ENCODE measurements at places on chromosomes 2 and 18.

- peak; percentile 21 for DNase-seq
Observed at GRCh38 chr2:200177971-200178911, 128.3 kb upstream of the SPATS2L start.

- DNase-seq, result no peak
Observed at GRCh38 chr18:51617167-51617566, 419.7 kb upstream of the MEX3C start.

GRCh38 chr2:218125626-218126080 is at the start of gene CXCR2:
Gene CXCR2, plus strand, starts transcription at chr2:218126028. Its CDS starts 8,774 bp downstream, at chr2:218134802.
- no peak for DNase-seq

- DNase-seq, result peak; percentile 11
Observed at GRCh38 chr2:138390316-138390945, 111.1 kb upstream of the SPOPL start.

DNA sequence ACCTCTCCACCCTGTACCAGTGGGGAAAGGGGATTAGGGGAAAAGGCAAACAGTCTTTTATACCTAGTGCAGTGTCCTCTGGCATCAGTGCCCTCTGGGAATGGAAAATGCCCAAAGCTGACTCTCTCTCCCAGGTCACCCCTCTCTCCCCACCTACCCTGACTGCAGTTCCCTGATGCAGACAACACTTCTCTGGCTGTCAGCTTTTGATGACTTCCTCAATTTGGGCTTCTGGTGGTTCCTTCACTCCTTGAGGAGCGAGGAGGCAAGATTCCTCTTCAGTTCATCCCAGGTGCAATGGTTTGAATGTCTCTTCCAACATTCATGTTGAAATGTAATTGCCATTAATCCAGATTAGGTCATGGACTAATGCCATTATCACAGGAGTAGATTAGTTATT is 19.7 kb upstream of the PPM1B start:
- DNase-seq, result no peak

GRCh38 chr2:109188898-109189297 is 59.9 kb downstream of the SH3RF3 start:
- DNase-seq, result no peak

- DNase-seq, result no peak
Observed at GRCh38 chr2:216651351-216651881, 18.2 kb downstream of the IGFBP2 start.

GRCh38 chr2:33108483-33109443 is 162.0 kb downstream of the LTBP1 start:
- DNase-seq, result no peak

DNA sequence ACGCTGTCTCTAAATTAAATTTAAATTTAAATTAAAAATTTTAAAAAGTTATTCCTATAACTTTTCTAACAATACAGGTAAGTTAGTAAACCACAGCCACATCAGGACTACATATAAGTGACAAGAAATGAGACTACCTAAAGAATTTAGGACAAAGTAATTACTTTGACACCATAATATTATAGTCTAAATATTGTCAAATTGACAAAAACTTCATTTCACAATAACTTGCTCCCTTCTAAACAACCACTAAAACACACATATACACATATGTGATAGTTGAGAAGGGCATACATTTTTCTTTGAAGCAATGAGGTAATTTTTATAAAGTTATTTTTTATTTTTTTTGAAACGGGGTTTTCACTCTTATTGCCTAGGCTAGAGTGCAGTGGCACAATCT is 31.6 kb downstream of the FAM161A start:
- no peak for DNase-seq

- DNase-seq, result peak; percentile 66
Observed at GRCh38 chr18:24075767-24076597, 61.4 kb downstream of the TTC39C start.

DNA sequence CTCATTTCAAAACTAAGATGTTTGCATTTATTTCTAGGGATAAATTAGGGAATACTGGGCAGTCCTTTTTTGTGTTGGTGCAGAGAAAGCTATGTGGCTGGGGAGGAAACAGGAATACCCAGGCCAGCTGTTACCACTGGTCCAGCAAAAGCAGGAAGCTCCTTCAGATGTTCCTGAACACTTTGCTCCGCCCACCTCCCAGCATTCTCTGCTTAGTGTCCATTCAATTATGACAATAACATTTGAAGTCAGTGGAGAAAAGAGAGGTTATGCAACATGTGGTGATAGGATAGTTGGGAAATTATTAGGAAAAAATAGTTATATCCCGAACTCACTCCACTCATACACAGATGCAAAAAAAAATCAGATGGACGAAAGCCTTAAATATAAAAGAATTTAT is 22.1 kb upstream of the ARPC2 start:
- DNase-seq, result no peak

- no peak for DNase-seq
Observed at GRCh38 chr2:235640926-235641723, 147.3 kb downstream of the AGAP1 start.

GRCh38 chr2:108382196-108382595 is 4.4 kb downstream of the SULT1C4 start:
- DNase-seq, result no peak

DNA sequence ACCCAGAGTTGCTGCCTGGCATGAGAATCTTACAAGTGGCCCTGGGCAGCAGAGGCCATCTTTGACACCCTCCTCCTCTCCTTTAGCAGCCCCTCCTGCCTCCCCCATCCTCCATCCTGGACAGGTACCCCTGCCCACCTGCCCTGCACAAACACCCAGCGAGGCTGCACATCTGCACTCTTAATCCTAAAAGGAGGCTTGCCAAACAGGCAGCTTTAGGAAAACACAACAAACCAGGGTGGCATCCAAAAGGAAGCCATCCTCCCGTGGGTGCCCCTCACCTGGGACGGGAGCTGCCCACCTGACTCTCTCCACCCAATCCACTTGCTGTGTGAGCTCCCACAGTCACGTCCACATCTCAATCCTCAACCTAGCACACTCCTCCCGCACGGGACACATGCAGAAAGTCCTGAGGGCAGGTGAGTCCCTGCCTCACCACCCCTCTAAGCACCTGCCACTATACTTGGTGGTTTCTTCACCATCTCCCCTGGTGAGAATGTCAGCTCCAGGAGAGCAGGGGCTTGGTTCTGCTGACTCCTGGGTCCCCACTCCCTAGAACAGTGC is 5.8 kb downstream of the BIN1 start:
- no peak for DNase-seq

DNA sequence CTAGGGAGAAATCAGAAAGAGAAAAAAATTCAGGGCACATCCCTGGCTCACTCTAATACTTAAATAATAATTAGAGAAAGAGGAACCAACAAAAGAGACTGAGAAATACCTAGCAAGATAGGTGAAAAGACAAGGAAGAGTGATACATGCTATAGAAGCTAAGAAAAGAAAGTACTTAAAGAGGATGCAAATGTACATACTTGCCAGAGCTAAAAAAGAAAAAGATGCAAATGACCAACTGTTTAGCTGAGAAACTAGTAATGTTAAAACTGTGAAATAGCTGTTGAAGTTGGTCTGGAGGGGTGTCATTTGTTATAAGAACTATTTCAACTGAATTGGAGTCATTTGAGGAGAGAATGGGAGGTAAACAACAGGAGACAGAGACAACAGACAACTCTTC is 412.2 kb downstream of the SPAG16 start:
- no peak for DNase-seq

DNA sequence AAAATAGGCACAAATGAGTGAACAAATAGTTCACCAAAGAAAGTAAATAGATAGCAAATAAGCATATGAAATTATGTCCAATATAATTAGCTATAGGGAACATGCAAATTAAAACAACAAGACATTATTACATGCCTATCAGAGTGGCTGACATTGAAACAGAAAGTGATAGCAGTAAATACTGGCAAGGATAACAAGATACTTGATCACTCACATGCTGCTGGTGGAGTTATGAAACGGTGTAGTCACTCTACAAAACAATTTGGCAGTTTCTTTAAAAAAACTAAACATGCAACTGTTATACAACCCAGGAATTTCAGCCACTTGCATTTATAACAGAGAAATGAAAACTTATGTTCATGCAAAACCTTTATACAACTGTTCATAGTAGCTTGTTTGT is 439.2 kb upstream of the ACVR2A start:
- DNase-seq, result no peak

- DNase-seq, result no peak
Observed at GRCh38 chr2:1081451-1082225, 131.0 kb downstream of the SNTG2 start.

GRCh38 chr2:219416938-219417337 is 1.2 kb upstream of the DES start:
- DNase-seq, result no peak

DNA sequence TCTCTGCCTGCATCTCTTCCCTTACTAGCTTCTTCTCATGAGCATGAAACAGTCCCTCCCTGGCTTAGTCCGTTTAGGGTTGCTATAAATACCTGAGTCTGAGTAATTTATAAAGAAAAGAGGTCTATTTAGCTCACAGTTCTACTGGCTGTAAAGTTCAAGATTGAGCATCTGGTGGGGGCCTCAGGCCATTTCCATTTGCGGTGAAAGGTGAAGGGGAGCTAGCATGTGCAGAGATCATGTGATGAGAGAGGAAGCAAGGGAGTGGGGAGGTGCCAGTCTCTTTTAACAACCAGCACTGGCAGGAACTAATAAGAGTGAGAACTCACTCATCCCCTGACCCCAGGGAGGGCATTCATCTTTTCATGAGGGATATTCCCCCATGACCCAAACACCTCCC is 26.8 kb downstream of the RHBDD1 start:
- DNase-seq, result no peak

DNA sequence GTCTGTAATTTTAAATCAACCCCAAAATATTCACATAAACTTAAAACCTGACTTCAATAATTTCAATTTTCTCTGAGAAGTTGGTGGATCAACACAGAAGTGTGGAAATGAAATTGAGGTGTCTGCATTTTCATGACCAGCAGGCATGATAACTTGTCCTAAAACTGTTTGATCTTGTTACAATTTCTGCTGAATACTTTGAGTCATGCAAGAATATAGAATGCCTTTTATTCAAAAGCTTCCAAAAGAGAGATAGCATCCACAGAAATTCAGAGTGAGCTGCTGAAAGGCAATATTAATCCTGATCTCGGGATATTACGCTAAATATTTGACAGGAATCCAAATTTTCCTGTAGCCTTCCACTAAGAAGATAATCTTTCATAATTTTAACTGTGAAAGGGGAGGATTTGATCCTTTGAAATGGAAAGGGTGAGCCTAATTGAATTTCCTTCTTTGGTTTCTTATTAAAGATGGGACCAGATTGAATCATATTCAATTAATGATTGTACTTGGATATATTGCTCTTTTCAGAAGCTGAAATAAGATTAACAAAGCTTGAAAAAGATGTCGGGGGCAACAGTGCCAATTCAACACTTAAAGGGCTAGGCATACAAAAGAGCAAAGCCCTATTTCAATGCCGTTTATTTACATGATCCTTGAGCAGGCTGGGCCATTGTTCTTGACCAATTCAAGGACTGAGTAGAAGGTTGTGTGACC is 129.3 kb downstream of the NCKAP5 start:
- no peak for DNase-seq

DNA sequence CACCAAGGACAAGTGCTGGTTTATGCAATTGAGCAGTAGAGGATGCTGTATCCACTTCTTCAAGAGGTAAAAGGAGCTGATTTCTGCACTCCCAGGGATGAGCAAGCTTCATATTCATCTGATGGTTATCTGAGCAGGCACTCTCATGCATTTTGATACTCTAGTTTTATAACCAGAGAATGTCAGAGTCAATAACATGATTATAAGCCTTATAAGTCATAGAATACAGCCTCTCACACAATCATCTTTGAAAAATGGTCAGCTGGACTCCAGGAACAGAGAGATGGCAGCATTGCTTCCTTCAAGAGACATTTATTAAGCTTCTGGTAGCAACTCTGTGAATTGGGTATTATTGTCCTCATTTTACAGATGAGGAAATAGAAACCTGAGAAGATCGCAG is 167.1 kb downstream of the SLC8A1 start:
- DNase-seq, result no peak

DNA sequence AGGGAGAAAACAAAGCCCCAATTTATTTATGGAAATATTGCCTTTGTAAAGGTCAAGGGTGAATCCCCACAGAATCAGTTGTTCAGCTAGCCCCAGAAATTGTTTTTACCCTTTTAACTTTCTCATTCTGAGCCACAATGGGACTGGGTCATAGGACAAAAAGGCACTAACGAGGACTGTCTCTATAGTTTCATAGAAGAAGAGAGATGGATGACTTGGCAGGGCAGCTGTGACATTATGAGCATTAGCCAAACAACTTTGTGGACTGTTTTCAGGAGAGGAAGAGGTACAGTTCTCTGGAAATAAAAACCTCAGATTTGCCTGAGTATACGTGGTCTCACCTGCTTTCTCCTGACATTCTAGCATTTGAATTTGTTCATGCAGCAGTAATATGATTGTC is 1155.8 kb upstream of the CHAC2 start:
- no peak for DNase-seq

- DNase-seq, result no peak
Observed at GRCh38 chr2:137893145-137893544, 71.1 kb upstream of the HNMT start.

- no peak for DNase-seq
Observed at GRCh38 chr2:205701509-205701908, 19.2 kb downstream of the NRP2 start.

DNA sequence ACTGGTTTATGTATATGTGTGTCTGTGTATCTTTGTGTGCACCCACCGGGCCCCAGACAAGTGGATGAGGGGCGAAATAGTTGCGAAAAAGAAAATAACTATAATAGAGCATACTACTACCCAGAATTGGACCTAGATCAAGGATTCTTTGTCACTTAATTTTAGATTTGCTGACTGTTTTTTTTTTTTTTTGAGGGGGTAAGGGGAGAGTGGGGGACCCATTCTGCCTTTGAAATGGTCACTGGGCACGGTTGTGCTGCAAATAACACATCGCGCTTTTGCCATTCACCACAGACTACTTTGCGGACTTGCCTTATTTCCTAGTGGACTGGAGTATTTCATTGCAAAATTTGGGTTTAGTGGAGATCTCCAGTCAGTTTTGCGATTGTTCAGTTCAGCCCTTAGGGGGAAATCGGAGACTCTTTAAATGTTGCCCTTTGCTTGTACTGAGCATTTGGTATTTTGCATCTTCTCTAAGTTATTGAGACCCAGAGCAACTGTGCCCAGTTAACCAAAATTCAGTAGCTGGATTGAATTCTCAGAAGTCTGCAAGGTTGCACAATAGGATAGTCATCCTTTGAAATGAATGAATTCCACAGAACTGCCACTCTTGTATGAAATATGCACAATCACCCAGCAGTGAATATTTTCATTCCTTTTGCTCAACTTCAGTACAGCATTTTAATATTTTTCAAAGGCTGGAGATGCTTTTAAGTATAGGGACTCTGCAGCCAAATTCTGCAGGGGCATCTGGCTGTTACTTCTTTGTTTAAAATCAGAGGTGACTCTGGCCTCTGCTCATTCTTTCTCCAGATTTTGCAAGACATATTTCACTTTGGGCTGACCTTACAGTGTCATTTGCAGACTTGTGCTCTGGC is 2.9 kb downstream of the TRIB2 start:
- DNase-seq, result peak; percentile 43

Measured in cerebellar cortex (tissue), 1 donor.